ENCODE measurements at places on chromosomes 6 and 20. TPM values are rescaled to one million over a fixed set of nuclear protein-coding genes. Genes with fewer than 3 reads are reported as not detected.

Gene DNAH8
- 17.2 TPM for total RNA-seq

Gene HLA-DOA
- 1.7 TPM for total RNA-seq

Gene PTCRA
- not detected for total RNA-seq

DNA sequence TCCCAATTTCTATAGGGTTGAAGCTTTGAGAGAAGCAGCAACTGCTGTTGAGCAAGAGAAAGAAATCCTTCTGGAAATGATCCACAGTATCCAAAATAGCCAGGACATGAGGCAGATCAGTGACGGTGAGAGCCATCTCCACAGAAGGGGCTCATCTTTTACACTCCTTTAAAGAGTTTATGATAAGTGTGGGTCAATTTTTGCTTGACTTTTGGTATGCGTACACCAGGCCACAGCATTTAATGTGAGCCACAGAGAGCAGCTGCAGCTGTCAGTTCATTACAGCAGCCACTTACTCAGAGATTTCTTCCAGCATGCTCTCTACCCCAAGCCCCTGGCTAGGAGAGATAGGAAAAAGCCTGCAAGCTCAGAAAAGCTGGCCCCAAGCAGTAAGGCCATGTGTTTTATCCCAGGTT lies 9.9 kb downstream of the BAG2 start:
- no peak for DNase-seq

Gene SLC35F1
- 1.6 TPM for total RNA-seq

Gene TINAG
- total RNA-seq, result not detected

Gene TMEM63B
- 170 TPM for total RNA-seq

Gene PROKR2
- total RNA-seq, result 0.71 TPM

- no peak for DNase-seq
Observed at GRCh38 chr20:24470746-24471582, 1.5 kb downstream of the SYNDIG1 start.

DNA sequence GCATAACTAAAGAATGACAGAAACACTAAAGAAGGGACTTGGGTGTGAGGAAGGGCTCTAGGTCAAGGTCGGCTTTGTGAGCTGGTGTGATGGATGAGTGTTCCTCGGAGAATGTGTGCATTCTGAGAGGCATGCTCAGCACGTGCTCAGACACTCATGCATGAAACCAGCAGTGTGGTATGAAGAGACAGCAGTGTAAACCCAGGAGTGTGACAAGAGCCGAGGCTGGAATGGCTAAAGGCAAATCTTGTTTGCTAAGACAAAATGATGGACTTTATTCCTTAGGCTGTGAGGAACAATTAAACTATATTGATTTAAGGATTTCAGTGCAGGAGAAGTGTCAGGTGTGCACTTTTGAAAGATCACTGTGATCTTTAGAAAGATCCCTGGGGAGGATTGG lies 107.4 kb upstream of the MAP7 start:
- no peak for DNase-seq

- DNase-seq, result peak; percentile 95
Observed at GRCh38 chr6:28985462-28986164, 19.5 kb downstream of the ZNF311 start.

Gene VIP
- total RNA-seq, result 0.81 TPM

DNA sequence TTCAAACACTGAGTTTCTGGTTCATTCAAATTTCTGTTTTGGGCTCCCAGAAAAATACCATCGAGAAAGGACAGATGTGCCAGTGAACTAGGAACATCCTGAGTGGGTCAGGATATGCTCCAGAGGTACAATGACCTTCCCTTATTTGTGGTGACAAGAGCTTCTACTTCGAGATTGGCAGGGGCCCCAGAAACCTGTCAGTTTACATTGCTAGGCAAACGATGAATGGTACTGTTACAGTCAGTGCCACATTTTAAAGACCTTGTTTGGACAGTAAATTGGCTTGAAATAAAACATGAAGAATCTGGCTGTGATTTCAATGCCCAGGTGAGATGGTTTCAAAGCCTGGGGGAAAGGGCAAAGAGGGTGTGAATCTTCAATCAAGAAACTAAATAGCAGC lies 454.5 kb upstream of the ID4 start:
- no peak for DNase-seq

DNA sequence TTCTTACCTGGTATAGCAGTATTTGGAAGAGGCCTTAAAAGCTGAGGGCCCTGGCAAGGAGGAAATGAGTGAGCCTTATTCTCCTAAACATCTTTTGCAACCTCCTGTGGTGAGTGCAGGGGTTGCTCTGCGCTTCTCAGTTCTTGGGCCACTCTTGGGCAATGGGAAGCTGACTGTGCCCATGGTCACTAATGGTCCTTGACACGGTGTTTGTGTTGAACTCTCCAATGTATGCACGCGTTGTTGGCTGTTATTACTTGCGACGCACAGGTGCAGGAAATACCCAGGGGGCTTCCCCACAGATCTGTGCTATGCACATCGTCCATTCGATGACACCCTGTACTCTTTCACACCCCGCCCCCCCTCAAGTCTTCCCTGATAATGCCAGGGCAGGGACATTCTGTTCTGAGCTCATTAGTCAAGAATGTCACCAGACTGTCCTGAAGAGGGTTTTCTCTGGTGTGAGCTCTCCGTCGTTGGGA lies 79.7 kb downstream of the EDN1 start:
- DNase-seq, result peak; percentile 18

GRCh38 chr6:17851720-17852161 lies 135.7 kb downstream of the KIF13A start:
- no peak for DNase-seq

Gene OR2J3
- 2.9 TPM for total RNA-seq

- no peak for DNase-seq
Observed at GRCh38 chr20:20594171-20594530, 118.3 kb downstream of the RALGAPA2 start.

DNA sequence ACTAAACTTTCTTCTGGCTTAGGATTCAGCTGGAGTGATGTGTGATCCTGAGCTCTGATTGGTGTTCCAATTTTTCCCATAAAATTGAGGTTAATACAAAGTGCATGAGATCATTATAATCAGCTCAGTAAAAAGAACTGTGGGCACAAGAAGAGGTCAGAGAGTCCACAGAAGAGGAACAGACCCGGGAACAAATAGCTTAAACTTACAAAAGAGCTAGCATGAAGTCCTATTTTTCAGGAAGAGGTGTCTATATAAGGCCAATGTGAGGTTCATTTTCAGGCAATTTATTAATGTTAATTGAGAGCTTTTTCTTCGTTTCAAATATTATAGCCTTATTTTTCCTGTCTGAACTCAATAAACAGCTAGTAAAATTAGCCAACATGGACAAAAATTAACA lies 26.9 kb upstream of the STX11 start:
- no peak for DNase-seq

DNA sequence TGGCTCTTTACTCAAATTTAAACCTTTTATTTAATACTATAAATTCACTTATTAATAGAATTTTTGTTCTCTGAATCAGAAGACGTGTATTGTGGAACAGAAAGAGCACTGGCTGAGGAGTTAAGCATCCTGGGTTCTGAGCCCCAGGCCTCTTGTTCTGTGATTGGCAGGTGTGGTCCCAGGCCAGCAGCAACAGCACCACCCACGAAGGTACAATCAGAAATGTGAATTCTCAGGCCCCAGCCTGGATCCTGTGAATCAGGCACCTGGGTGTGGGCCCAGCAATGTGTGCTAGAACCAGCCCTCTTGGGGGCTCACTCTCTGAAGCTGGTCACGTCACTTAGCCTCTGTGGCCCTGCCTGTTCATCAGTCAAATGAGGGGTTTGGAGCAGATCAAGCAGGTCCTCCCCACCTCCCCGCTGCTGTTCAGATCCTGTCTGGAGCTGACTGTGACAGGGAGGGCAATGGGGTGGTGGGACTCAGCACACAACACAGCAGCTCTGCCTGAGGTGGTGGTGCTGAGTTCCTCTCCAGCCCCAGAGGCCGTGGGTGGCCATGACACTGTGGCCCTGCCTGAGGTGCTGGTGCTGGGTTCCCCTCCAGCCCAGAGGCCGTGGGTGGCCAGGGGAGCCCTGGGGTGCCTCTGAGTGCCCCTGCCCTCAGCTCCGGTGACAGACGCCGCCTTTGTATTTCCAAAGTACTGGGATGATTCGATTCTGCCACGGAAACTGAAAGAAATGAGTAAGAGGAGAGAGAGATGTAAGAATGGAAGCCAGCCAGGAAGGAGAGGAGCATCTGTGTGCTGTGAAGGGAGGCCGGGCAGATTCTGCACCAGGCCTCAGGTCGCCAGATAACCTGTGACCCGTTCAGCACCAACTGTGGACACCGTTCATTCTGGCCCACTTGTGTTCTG lies 41.6 kb upstream of the FRMD1 start:
- peak; percentile 9 for DNase-seq

DNA sequence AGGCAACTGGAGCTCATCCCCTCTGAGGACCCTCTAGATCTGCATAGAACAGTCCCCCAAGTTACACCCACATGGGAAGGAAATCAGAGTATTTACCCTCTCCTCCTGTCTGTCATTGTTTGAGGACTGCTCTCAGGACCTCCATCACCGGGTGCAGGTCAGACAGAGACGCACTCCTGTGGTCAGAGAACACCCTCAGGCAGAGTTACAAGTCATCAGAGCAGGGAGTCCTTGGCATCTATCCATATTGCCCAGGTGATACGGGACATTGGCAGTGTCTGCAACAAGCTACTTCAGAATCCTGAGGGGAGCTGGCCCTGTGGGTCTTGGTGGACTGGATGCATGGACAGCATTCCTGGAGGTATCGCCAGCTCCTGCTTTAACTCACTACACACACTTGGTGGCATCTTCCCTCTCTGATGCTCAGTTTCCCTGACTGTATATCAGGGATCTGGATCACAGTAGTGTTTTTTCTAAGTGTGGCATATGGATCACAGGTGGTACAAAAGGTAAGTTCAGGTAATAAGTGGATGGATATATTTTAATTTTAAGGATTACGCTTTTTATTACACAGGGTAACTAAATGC lies 15.1 kb upstream of the ISM1 start:
- DNase-seq, result no peak
